ENCODE measurements at places on chromosomes 7 and 10.

- no peak for DNase-seq
Measured at GRCh38 chr7:100826514-100827329, 601 bp downstream of the EPHB4 start.

DNA sequence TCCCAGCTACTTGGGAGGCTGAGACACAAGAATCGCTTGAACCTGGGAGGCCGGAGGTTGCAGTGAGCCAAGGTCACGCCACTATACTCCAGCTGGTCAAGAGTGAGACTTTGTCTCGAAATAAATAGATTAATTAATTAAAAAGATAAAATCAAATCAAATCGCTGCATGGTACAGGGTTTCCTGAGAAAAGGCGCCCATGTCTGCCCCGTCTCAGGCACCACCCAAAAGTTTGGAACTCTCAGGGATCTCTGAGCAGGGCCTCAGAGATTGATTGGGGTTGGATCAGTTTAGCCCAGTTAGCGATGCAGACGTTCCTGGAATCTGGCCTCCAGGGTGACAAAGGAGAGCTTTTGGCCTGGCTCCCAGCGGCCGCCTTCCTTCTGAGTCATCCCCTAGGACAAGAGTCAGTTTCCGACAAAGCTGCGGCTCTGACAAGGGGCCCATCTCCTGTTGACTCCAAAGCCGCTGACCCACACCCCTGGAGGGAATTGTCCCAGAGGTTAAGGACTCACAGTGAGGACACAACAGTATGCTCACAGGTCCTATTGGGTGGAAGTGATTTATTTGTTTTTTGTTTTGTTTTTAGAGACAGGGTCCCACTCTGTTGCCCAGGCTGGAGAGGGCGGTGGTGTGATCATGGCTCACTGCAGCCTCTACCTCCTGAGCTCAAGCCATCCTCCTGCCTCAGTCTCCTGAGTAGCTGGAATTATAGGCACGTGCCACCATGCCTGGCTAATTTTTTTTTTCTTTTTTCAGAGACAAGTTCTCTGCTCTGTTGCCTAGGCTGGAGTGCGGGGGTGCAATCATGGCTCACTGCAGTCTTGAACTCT lies 6.8 kb downstream of the ORAI2 start:
- DNase-seq: no peak

DNA sequence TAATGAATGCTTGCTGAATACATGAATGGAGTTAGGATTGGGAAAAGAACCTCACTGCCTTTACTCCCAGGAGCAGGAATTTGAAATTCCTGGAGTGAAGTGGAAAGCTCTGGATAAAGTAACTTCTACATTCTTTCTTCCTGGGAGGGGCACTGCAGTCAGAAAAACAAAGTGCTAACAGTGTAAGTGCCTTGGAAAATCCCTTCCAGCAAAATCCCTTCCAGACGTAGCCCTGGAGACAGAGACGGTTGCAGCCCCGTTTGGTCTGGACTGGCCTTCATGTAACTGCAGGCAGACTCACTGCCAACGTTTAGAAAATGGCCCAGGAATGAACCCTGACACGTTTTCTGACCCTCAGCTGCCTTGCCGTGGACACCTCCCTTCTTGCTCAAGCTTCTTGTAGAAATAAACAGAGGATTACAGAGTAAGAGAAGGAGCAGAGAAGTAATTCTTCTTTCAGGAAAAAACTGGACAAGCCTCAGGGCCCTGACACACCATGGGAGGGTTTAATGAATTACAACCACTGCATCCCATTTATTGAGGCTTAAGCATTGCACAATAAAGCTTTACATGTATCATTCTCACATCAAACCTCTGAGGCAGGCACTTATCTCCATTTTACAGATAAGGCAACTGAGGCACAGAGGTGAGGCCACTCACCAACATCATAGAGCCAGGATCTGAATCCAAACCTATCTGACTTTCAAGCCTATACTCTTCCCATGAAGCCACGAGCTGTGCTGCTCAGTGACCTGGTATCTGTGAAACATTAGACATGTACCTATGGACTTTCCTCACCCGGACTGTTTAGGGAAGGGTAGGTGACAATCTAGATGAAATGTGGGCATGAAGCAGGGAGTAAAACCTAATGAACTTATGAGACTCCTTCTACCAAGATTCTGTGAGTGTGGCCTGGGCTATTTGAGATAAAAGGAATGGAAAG lies 7.8 kb downstream of the ITPRIP start:
- DNase-seq: no peak

- DNase-seq: no peak
Measured at GRCh38 chr10:18340496-18341051, 200.3 kb downstream of the CACNB2 start.
